ENCODE measurements at places on chromosomes 7 and 10. TPM values are rescaled to one million over a fixed set of nuclear protein-coding genes. Genes with fewer than 3 reads are reported as not detected.

DNA sequence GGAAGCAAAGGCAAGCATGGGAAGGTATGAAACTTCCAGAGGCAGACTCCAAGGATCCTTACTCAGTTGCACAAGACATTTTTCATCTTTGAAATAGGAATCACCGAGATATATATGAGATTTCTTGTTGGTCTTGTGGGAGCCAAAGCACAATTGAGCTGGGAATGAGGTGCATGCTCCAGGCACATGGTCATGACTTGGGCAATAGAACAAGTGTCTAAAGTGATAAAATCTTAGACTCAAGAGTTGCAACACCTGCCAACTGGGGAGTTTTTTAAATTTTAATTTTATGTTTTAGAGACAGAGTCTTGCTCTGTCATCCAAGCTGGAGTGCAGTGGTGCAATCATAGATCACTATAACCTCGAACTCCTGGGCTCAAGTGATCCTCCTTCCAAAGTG, 169.5 kb upstream of the ADCY1 start:
- DNase-seq: no peak

GRCh38 chr10:126924915-126925300, 19.7 kb downstream of the DOCK1 start:
- no peak for DNase-seq

DNA sequence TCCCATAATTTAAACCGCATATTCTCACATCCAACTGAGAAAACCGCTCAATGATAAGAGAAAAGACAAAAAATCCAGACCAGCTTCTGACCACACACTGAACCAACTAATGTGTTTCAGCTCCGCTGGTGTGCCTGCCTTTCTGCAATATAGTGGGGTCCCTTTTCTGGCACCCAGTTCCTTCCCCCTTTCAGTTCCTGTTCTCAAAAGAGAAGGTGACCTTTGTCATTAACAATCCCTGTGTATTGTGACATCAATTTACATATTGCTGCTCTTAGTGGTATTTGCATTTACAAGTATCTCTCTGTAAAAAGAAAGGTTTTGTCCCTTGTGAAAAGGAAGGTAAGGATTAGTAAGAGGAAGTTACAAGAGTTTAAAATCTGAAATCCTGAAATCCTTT, 1.4 kb downstream of the PPP1R17 start:
- DNase-seq: no peak

- no peak for DNase-seq
These were observed 488.8 kb upstream of the ZMIZ1 start for GRCh38 chr10:78579995-78580394.

IL15RA gene
- total RNA-seq: 30.0 TPM

Measured in activated naive CD8-positive, alpha-beta T cell treated with anti-CD3 and anti-CD28 coated beads for 36 hours (primary cell).